ENCODE measurements at places on chromosomes 3 and 15. TPM values are rescaled to one million over a fixed set of nuclear protein-coding genes. Genes with fewer than 3 reads are reported as not detected.

SPINK8 gene
- total RNA-seq: not detected

SPATA12 gene
- 0.46 TPM for total RNA-seq

FBXO40 gene
- not detected for total RNA-seq

ACSBG1 gene
- 0.39 TPM for total RNA-seq

SERPINI2 gene
- total RNA-seq: not detected

SOX14 gene
- not detected for total RNA-seq

SIN3A gene
- total RNA-seq: 32.8 TPM

STAC gene
- 2.4 TPM for total RNA-seq

GPR27 gene
- 2.1 TPM for total RNA-seq

ATP1B3 gene
- total RNA-seq: 230 TPM

QTRT2 gene
- 26.3 TPM for total RNA-seq

FAM3D gene
- total RNA-seq: not detected

ALPK3 gene
- 0.11 TPM for total RNA-seq

MUSTN1 gene
- total RNA-seq: not detected

WDR49 gene
- total RNA-seq: not detected

SUCNR1 gene
- 0.17 TPM for total RNA-seq

CYP8B1 gene
- not detected for total RNA-seq

ZPLD1 gene
- total RNA-seq: 0.08 TPM

CPNE9 gene
- 0.10 TPM for total RNA-seq

CACNA2D2 gene
- 0.58 TPM for total RNA-seq

ZSCAN2 gene
- 17.0 TPM for total RNA-seq

ISLR2 gene
- total RNA-seq: 0.29 TPM

SNUPN gene
- total RNA-seq: 35.2 TPM

YEATS2 gene
- total RNA-seq: 12.7 TPM

SORD gene
- total RNA-seq: 32.2 TPM

ACAA1 gene
- 46.7 TPM for total RNA-seq

SCAANT1 gene
- not detected for total RNA-seq

LYZL4 gene
- total RNA-seq: not detected

PLA2G4E gene
- not detected for total RNA-seq
